Urinary bladder (tissue), 4 donors: ENCODE measurements at places on chromosomes 6 and 20. TPM values are rescaled to one million over a fixed set of nuclear protein-coding genes. Genes with fewer than 3 reads are reported as not detected.

The NRN1 gene
- total RNA-seq, result 4.5 TPM

The POM121L2 gene
- total RNA-seq, result not detected

The LHFPL5 gene
- total RNA-seq, result not detected

The COL11A2 gene
- 1.3 TPM for total RNA-seq

The FHL5 gene
- total RNA-seq, result 3.0 TPM

The ULBP3 gene
- 3.4 TPM for total RNA-seq

The SLC2A10 gene
- 36.6 TPM for total RNA-seq

The TREM1 gene
- 0.26 TPM for total RNA-seq

The NRSN1 gene
- total RNA-seq, result 0.90 TPM

The PSORS1C2 gene
- total RNA-seq, result not detected

DNA sequence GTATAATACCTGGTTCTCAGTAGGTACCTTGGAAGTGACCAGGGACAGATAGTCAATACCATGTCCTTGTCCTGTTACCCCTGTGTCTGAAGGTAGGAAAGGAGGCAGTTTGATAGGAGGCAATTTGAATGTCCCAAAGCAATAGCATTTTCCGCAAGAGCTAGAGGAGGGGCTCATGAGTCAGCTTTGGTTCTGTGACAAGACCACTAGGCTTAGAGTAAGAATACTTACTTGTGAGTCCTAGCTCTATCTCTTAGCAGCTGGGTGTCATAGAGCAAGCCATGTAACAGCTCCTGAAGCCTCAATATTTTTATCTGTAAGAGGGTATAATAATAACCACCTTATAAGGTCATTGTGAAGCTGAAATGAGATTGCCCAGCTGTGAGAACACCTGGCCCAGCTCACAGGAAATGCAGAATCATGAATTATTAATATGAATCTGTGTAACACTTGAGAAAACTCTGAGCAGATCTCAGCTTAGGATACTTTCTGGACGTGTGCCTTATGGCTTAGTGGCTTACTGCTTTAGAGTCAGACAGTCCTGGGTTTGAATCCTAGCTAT is 58.6 kb downstream of the DAAM2 start:
- DNase-seq, result no peak

DNA sequence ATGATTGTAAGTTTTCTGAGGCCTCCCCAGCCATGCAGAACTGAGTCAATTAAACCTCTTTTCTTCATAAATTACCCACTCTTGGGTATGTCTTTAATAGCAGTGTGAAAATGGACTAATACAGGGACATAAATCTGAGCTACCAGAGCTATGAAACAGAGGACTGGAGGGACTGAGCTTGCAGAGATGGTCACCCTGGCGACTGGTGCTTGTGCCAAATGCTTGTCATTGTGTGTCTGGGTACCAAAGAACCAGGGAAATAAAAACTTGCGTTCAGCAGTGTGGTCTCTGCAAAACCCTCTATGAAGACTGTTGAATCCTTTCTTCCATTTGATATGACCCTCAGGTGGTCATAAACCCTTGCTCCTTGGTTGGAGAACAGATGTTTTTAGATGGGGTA is 105.1 kb upstream of the PRL start:
- no peak for DNase-seq

DNA sequence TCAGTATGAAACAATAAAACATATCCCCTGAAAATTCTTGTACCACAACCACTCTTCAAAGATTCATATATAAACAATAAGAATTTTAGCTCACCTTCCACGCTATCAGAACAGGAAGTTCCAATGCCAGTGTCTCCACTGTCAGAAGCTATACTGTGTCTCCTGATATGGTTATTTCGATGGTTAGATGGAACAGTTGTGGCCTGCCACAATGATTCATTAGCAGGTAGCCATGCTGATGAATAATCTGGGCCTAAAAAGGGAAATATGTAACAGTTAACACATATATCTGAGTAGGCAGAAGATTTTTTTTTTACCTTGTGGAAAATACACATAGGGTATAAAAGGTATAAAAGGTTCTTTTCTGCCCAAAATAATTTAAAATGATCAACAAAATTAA is 19.0 kb downstream of the CEP85L start:
- DNase-seq, result no peak

DNA sequence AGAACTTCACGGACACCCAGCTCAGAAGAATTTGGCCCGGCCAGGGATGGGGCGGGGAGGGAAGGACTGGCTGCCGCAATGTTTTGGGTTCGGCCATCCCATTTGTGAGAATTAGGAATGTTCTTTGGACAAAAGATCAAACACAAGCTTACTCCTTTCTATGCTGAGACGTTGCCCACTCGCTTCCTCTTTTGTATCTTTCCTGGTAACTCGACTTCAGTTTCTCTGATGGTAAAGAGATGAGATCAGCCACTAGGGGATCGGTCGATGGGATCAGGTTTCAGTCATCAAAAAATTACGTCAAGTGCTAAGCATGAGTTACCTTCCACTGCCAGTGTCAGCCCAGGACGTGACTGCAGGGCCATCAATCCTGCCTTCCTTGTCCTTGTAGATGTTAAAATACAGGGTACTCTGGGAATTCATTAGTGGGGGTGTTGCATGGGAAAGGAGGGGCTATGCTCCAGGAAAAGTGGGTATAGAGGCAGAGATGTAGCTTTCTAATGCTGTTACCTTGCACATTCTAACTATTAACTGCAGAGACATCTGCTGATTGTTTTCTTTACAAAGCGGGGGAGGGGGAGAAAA is 190.2 kb downstream of the TSHZ2 start:
- peak; percentile 83 for DNase-seq

DNA sequence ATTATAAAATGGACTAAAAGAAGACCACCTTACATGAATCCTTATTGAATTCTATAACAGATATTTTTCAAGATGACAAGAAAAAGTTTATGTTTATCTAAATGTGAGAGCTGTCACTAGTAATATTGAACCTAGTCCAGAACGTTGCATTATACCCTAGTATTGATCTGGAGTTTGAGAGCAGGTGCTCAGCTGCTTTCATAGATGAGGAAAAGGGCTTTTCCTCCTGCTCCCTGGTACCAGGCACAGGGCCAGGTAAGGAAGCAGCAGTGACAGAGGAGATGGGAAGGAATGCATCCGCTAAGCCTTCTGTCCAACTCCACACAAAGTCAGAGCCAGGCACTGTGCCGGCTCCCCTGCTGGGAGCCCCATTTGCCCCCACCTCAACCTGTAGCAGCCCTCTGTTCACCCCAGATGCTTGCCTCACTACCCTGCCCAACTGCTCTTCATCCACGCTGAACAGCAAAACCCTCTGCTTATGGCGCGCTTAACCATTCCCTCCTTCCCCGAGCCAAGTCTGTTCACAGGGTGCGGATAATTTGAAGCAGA is 393.1 kb downstream of the FRK start:
- DNase-seq, result no peak

GRCh38 chr20:59141818-59142581 is 21.6 kb upstream of the ZNF831 start:
- DNase-seq, result no peak

GRCh38 chr6:5457041-5457440 is 195.7 kb downstream of the FARS2 start:
- no peak for DNase-seq

- DNase-seq, result no peak
Observed at GRCh38 chr6:131116755-131117360, 18.4 kb upstream of the AKAP7 start.

DNA sequence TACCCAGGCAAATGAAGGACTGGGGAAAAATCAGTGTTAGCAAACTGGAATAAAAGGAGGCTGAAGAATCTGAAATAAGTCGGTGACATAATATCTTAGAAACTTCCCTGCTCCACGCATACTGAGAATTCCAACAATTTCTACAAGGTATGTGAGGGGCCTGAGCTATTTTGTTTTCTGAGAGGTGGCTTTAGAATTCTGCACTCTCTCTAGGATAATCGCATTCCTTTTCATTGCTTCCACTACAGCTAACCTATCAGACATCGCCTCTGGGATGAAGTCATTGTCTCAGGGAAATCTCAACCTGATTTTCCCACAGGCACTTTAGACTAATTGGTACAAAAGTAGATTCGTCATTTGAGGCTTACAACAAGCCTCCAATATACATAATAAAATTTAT is 740.8 kb downstream of the PHF3 start:
- DNase-seq, result no peak

- no peak for DNase-seq
Observed at GRCh38 chr6:56009636-56010035, 134.2 kb upstream of the BMP5 start.

DNA sequence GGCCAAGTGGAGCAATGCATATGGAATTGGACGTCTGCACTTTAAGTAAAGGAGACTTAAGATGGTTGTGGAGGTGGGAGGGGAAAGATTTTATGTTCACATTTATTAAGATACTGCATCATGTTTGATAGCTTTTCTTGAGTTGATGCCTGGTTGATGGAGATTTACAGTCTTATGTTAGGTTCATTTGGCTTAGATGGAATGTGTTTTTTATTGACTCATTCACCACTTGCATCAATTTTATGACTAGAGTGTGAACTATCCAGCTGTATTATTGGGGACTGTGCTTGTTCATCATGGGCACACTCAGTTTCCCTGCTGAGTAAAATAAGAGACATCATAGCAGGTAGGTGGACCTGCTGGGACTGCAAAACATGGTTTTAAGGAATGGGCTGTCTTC is 91.2 kb upstream of the SCP2D1 start:
- no peak for DNase-seq

DNA sequence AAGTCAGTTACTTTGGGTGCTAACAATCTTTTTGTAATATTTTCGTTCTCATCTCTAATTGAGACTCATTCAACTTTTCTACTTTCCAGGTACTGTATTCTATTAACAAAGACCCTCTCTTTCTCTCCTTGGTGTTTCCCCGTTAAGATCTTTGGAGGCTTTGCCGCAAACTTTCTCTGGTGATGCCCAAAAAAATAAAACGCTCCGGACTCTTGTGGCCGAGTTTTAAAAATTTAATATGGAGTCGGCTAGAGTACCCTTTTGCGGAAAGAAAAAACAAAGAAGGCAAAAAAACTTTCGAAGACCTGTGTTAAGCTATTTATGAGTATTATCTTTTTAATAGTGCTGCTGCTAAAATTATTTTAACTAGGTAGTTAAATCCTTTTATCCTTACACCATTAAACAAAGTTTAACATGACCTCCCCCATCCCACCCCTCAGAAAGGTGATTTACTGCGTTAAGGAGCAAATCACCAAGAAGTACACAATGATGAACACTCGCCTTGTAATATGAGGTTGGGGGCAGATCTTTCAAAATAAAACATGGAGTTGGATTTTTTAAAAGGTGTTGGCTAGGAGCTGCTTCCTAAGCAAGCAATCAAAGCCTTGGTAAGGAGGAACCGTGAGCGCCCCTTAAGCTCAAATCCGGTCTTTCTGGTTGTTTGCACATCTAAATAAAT is 10.0 kb downstream of the SIM1 start:
- DNase-seq, result no peak

GRCh38 chr6:78476561-78476960 is 390.8 kb upstream of the IRAK1BP1 start:
- DNase-seq, result no peak

- DNase-seq, result no peak
Observed at GRCh38 chr6:30013291-30013922, 47.7 kb upstream of the POLR1H start.

DNA sequence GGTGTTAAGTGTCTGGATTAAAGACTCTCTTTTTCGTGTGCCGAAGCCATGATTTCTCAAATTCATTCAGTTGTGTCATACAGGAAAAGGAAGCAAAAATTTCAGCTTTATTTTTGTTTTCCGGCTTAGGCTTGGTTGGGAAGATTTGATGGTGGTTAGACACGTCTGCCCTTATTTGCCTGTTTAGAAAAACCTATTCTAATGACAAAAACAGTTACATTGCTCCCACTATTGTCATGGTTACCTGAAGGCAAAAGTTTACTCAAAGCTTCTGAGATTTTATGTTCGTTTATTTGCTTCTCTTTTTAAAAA is 982 bp downstream of the DNAJC5 start:
- DNase-seq, result peak; percentile 37

GRCh38 chr6:5986861-5987260 is 19.9 kb downstream of the NRN1 start:
- DNase-seq, result no peak

DNA sequence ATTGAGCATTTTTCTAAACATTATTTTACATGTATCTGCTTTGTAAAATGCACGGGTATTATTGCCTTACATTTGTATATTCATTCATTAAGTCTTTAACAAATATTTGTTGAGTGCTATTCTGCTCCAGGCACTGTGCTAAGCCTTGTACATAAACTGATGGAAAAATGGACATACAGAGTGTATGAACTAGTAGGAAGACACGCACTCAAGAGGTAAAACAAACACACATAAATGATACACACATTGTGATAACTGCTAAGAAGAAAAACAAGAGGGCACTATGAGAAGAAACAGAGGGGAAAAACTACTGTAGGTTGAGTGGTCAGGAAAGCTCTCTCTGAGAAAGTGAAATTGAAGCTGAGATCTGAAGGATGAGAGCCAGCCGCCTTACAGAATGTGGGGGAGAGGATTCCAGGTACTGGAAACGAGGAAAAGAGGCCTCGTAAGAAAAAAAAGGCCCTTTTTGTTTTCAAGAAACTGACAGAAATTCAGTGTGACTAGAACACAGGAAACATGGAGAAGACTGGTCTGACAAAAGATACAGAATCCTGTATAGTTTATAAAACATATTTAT is 117.5 kb downstream of the EYA4 start:
- no peak for DNase-seq

- DNase-seq, result no peak
Observed at GRCh38 chr20:57586370-57586793, 25.5 kb downstream of the PCK1 start.

- DNase-seq, result no peak
Observed at GRCh38 chr6:158920311-158920905, 79.6 kb downstream of the RSPH3 start.

DNA sequence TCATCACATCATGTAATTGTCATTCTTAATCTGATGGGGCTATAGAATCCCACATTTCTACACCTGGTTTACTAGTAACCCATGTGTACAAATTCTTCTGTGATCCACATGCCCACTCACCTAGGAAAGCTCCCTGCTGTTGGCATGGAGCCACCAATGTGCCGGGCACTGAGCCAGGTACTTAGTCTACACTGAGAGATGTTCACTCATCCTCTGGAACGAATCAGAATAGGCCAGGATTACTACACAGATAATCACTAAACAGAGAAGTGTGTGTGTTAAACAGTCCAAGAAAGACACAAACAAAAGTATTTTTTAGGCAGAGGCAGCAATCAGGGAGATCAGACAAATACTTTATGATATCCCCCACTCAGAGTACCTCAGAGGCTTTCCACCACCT is 193.2 kb upstream of the VGLL2 start:
- DNase-seq, result no peak
